ENCODE measurements at places on chromosomes 7 and 10.

- DNase-seq: no peak
Observed at GRCh38 chr7:9280088-9280487, 846.7 kb downstream of the NXPH1 start.

DNA sequence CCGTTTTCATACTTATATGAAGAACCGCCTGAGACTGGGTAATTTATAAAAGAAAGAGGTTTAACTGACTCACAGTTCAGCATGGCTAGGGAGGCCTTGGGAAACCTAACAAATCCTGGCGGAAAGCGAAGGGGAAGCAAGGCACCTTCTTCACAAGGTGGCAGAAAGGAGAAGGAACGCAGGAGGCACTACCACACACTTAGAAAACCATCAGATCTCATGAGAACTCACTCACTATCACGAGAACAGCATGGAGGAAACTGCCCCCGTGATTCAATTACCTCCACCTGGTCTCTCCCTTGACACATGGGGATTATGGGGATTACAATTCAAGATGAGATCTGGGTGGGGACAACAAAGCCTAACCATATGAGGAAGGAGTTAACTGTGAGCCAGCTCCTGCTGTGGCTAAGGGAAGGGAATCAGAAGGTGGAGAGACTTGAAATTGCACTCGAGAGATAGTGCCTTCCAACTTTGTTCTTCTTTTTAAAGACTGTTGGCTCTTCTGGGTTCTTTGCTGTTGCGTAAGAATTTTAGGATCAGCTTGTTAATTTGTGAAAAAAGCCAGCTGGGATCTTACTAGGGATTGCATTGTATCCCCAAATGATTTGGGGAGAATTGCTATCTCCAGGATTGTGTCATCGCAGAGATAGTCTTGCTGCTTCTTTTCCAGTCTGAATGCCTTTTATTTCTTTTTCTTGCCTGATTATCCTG is 21.0 kb downstream of the OPTN start:
- no peak for DNase-seq

DNA sequence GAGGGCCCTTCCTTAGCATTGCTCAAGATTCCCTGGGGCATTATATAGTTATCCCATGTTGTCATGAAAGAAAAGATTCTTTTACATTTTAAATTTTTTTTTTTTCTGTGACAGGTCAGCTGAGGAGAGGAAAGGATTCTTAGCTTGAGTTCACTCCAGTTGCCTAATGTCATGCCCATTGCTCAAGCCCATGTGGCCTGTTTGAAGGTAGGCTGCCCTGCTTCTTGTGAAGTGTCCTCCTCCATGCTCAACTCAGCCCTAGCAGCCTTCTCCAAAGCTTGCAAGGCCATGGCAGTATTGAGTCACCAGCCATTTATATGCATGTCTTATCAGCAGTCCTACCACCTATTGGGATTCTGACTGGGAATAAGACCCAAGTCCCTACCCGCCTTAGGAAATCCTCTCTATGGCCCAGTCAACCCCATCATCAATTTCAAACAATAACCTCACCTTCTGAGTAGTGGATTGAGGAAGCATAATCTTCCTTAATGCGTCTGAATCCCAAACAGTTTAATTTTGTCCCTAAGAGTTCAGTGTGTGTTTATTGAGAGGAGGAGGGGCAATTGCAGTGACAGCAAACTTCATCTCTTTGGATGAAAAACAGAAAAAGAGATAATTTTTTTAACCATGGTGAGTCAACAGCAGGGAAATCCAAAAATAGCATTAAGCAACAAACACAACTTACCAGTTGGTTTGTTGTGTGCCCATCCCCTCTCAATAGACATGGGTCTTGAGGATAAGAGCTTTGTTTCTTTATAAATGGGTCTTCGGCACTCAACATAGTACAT is 38.6 kb upstream of the WASL start:
- DNase-seq: no peak

DNA sequence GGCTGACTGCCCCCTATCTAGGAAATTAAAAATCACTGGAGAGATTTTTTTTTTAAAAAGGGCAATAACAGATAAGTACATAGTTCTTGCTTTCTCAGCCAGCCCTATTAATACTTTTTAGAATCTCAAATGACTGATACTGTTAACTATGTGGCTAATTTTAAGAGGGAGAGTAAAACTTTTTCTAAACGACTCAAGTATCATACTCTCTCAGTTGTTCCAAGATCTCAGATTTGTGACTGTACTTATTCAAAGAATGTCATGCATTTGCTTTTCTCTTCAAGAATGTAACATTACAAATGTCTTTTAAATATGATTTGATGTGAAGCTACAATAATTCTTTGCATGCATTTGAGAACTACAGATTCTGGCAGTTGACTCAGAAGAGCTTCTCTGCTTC is 55.4 kb upstream of the RAB11FIP2 start:
- DNase-seq: no peak

DNA sequence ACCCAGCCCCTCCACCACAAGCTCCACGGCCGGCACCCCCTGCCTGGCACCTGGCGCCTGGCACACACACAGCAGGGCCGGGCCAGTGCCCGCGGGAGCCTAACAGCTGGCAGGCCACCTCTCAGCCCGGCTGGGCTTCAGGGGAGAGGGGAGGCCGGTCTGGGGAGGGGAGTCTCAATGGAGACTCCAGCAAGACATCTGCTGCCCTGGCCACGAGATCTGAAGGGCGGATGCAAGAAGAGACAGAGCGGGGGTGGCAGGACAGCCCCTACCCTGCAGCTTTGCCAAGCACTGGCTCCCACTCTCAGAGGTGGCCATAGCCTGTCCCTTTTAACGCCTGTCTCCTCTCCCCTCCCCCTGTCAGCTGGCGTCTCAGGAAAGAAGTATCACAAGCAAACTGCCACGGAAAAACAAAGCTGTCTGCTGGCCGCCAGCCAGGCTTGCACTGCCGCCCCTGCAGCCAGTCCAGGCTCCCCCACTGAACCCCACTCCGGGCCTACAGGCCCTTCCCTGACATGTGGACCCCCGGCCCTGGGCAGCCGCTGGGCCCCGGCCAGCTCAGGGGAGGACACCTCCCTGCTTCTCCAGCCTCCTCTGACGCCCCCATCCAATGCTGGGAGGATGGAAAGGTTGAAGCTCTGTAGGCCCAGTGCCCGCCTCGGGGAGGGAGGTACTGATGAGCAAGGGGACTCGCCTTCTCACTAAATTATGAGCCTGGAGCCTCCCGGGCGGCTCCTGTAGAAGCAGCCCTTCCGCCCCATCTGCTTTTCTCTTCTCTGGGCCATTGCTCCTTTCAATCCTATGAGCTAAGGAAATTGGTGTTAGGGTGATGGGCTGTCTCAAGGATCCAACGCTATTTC is 178.4 kb downstream of the ARHGAP12 start:
- no peak for DNase-seq
